Osteocyte (in vitro differentiated cells): ENCODE measurements at places on chromosomes 3 and 15. TPM values are rescaled to one million over a fixed set of nuclear protein-coding genes. Genes with fewer than 3 reads are reported as not detected.
A peak's percentile ranks its signal among the peaks of the same experiment; 100 is the strongest.

DNA sequence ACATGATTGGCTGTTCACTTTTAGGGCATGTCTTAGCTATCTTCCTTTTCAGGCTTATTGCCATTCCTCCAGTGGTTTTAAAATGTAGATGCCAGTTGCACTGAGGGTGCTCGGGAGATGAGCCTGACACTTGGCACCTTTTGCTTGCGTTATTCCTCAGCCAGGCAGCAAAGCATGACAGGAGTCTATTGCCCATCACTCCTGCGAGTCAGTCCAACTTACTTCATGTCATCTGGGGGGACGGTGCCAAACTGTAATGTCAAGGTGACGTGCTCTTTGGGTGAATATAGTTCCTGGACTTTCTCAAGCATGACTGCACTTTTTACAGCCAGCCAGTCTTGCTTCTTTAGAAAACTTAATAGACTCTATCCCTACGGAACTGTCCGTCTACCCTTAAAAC, 406.0 kb upstream of the C2CD4B start:
- no peak overlapping the region for H3K27ac ChIP-seq
- H3K4me3 ChIP-seq: no peak overlapping the region
- H3K36me3 ChIP-seq: no peaks in the 10 kb centered on the region
- no peaks in the 10 kb centered on the region for H3K27me3 ChIP-seq
- DNase-seq: no peak

DNA sequence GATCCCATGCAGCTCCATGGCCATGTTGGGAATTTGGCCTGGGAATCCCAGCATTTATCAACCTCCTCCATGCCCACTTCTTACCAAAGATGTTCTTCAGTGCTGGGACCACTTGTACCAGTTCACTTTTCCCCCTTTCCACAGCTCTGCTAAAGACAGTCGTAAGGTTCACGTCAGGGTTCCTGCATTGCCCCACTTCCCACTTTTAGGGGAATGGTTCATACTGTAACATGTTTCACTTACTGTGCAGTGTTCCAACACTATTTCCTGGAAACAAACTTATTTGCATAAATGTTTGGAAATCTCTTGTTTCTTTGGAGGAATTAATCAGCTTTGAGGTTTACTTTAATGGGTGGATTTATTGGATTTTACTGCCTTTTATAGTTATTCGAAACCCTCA, 17.0 kb downstream of the APH1B start:
- peaks cover 30% of the 10 kb centered on the region for H3K4me1 ChIP-seq
- no peaks in the 10 kb centered on the region for H3K27me3 ChIP-seq
- no peak for DNase-seq
- no peak overlapping the region for H3K27ac ChIP-seq
- peaks cover 34% of the 10 kb centered on the region for H3K36me3 ChIP-seq

- H3K4me3 ChIP-seq: peak overlapping the region; percentile 48
- peaks cover 13% of the 10 kb centered on the region for H3K4me1 ChIP-seq
- DNase-seq: no peak
- no peaks in the 10 kb centered on the region for H3K36me3 ChIP-seq
- H3K27me3 ChIP-seq: peaks cover 49% of the 10 kb centered on the region
These were observed 773 bp downstream of the LINGO1 start for GRCh38 chr15:77631745-77632533.

GRCh38 chr15:61080221-61081026, 148.7 kb downstream of the RORA start:
- peaks cover 18% of the 10 kb centered on the region for H3K4me1 ChIP-seq
- H3K4me3 ChIP-seq: no peak overlapping the region
- H3K27ac ChIP-seq: no peak overlapping the region
- H3K36me3 ChIP-seq: no peaks in the 10 kb centered on the region

The NRROS gene
- total RNA-seq: 0.13 and 0.24 TPM in 2 replicates

The SCN5A gene
- not detected in 2 replicates for total RNA-seq
